ENCODE measurements at places on chromosomes 3 and 15.

DNA sequence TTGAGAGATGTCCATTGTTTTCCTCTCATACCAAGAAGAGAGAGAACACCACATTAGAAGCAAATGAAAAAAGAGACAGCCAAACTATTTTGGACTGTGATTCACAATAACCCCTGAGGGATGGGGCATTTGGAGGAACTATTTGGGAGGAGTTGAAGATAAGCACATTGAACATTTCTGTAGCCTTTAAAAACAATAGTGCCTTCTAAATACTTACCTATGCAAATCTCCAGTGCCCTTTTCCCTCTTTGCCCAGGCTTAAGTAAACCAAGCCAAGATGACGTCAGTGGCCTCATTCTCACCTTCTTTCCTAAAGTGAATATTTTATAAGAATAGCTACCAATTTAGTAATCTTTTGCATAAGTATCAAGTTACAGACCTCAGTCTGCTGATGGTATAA, 89.7 kb upstream of the COL8A1 start:
- DNase-seq, result no peak

DNA sequence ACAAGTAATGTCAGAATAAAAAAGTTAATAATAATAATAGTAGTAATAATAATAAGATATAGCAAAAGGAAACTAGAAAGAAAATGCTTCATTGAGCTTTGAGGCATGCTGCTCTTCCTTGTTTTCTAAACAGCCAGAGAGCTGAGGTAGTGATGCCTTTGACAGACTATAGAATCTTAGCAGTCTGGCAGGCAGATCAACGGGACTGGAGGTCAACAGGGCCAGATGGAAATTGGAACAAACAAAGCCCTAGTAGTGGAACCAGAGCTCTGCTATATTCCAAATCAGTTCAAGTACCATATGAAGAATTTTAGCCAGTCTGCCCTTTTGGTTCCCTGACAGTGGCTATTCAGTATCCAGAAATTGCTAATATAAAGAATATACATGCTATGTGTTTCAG, 278.6 kb downstream of the NLGN1 start:
- no peak for DNase-seq

DNA sequence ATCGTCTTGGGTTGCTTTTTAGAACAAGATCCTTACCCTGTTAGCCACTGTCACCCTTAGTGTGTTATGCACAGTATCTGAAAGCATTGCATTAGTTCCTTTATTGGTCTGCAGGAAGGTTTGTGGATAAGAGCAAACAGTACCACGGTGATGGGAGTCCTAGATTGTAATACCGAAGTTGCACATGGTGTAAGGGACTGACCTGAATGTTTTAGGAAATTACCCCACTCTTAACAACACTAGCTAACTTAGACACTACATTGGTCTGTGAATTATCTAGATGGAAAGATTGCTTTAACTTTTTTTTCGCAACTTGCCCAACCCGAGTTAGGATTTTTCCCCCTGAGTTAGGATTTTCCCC, 1.3 kb downstream of the STT3B start:
- no peak for DNase-seq

- DNase-seq, result no peak
Observed at GRCh38 chr3:106068381-106068780, 199.6 kb upstream of the CBLB start.

DNA sequence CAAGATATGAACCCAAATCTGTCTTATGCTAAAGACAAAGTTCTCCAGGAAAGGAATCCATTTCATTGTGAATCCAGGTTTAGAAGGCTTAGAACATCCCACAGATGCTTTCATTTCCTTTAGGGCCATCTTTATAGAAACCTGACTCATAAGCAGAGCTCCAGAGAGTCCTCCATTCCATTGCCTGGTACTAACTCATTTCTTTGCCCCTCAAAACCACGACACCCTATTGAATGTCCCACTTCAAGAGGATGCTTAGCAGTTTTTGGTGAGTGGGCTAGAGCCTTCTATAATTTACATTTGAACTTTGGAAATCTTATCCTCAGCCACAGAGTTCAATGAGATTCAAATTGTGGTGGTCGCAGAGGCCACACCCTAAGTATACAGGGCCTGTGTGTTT, 325.0 kb downstream of the NTRK3 start:
- no peak for DNase-seq

DNA sequence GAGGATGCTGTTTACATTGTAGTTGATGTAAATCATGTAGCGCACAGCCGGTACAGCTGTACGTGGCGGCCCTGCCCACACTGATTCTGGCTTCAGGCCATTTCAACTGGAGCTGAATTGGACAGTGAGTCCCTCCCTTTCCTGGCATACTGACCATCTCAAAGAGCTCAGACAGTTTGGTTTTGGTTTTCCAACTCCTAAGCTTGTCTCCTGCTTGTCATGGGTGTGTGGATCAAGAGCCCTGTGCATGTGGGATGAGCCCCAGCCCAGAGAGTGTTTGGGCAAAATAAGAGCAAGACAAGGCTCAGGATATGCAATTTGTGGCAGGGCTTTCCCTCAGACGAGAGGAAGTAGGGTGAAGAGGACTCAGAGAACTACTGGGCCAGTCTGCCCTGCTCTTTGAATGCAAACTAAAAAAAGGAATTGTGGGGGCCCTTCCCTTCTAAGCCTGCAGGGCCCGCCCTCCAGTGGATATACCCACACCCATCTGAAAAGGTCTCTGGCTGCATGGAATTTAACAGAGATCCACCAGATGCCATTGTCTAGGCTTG, 13.3 kb downstream of the ITGA11 start:
- no peak for DNase-seq

- no peak for DNase-seq
Observed at GRCh38 chr3:40843851-40844548, 319.2 kb downstream of the ZNF621 start.

DNA sequence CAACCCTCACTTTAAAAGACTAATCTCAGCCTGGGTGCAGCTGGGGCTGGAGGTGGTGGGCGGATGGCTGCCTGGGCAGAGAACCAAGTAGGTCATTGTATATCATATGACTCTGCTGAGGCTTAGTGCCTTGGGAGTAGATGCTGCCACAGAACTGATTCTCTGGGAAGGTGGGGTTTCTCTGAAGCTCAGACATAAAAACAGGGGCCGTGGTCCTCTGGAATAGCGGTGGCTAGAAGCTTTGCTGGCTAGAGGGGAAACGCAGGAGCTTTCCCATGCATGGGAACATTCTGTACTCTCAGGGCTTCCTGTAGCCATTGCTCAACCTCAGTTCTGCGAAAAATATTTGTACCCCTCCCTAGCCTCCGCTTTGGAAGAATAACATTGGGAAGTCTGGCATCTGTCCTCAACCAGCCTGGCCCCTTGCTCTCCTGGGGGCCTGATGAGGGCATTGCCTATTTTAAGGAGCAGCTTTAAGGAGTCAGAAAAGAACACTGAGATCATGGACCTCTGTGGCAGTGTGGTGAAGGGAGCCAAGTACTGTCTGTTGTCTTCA, 14.7 kb downstream of the TIMP4 start:
- DNase-seq, result no peak

DNA sequence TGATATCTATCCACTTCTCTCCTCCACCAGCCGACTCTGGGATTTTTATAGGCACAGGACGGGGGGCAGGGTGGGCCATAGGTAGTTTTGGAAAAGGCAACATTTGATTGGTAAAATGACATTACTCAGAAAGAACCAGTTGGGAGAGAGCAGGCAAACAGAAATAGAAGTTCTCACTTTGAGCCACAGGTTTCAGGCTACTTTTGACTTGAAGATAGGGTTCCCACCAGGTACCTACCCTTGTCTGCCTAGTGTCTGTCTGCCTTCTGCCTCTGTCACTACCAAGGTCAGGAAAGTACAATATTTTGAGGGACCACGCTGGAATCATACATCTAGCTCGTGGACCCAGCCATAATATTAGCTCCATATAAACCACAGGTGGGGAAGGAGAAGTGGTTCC, 412.9 kb upstream of the GRM7 start:
- DNase-seq, result no peak

DNA sequence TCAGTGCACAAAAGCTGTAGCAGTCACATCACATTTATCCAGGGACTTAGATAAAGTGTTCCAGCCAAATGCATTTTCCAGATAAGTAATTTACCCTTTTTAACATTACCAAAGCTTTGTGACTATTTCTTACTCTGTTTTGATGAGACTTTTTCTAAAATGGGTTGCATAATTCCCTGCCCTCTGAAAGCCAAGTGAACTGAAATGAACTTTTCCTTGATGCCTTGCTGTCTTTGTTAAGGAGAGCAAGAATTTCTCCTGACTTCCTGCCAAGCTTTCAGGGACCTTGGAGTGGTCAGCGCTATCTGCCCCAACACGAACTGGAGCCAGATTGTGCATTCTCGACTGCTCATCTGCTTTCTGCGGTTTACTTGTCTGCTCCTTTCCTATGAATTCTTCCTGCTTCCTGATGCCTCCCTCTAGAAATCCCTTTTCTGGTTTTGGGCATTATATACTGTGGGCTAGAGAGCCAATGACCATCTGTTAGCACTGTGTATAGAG, 34.8 kb downstream of the EIF4E3 start:
- DNase-seq, result no peak

- no peak for DNase-seq
Observed at GRCh38 chr3:47054412-47054811, 74.9 kb downstream of the NBEAL2 start.

DNA sequence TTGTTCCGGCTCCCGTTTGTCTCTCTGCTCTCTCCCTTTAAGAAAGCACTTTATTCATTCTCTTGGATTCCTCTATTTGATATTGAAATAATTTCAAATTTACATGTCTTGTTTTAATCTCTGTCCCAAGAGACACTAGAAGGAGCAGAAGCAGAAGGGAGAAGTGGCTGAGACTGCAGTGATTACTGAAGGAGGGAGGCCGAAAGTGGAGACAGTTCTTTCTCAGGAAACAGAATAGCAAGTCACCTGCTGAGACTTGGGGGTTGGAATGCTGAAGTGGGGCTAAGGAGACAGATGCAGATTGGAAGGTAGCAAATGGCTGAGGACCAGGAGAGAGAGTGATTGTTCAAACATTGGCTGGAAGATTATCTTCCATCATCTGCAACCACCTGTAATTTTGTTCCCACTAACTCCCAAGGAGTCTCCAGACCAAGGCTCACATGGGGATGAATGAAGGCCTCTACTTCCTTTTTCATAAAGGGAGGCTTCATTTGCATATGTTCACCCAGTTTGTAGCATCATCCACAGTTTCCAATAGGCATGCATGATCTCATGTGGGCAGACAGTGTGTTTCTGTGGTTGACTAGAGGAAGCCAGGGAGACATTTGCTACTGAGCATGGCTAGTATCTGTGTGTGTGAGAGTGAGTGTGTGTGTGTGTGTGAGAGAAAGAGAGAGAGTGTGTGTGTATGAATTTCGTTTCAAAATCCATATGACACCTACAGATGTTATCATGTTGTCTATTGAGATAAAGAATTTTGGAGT, 24.0 kb downstream of the LTF start:
- DNase-seq, result no peak

DNA sequence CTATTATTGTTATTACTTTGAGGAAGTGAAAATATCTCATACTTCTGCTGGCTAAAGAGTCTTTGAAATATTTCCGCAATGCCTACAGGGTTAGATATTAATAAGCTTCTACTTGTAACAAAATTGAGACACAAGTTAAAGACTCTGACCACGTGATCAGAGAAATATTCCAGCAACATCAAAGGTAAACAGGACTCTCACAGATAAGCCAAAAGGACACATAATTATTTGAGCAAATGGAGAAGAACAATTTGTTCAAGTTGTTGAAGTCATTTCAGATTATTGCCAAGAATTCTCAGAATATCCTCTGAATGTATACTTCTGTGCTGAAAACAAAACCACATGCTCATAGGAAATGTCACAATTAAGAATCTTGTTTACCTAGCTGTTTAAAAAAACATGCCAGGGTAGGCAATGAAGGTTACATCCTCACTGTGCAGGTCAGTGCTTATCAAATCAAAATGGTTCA, 225.8 kb upstream of the ALCAM start:
- DNase-seq, result no peak

GRCh38 chr3:121834157-121834670, 646 bp downstream of the IQCB1 start:
- DNase-seq, result peak; percentile 17

GRCh38 chr3:173380681-173381080, 16.9 kb upstream of the NLGN1 start:
- DNase-seq, result no peak

DNA sequence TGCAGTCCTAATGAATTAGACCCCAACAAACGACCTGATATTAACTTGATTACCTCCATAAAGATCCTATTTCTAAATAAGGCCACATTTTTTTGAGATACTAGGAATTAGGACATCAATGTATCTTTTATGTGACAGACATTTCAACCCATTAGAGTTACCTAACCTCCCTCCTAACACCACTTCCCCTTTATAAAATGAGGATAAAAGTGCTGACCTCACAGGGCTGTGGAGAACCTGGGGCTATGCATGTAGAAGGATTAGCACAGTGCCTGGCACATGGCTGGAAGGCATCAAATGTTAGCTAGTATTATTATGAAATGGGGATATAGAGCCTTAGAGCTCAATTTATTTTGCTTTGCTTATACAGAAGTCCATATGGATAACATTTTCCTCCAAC, 53.5 kb upstream of the LRRN1 start:
- no peak for DNase-seq

DNA sequence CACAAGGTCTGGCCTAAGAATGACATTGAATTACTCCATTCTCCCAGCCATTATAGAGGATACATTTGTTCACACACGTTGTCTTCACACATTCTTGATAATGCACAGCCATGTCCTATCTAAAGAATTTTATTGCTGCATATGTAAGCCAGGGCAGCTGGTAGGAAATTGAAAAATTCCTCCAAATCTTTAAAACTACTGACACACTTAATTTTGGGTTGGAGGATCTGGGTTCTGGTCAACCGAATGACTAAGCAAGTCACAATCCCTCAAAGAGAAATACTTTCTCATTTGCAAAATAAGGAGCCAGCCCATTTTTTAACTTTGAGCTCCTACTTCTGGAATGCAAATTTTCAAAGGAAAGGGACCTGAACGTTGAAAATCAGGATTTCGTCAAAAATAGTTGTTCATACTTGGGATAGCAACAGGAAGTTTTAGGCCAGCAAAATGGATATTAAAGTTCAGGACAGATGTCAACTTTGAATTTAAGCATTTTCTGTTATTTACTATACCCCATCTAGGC, 638.3 kb downstream of the NTRK3 start:
- DNase-seq, result no peak

- DNase-seq, result no peak
Observed at GRCh38 chr3:120983841-120984240, 75.8 kb downstream of the STXBP5L start.

DNA sequence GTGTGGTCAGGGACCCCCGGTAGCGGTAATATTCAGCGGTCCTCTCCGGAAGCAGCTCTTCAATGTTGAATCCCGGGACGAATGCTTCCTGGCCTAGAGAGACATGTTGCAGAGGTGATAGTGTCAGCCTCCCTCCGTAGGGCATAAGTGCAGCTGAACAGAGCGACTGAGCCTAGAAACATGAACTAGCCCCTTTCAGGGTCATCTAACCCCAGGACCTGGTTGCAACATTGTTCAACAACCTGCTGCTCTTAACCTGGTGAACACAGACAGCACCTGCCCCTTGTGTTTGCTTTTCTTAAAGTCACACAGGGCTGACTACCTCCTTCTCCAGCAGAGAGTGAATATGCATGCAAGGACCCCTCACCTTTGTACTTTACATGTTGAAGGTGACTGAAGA, 41.3 kb downstream of the CA12 start:
- no peak for DNase-seq
